ENCODE measurements at places on chromosomes 11 and 22.

- no peak for DNase-seq
These were observed 44.9 kb upstream of the FADD start for GRCh38 chr11:70158201-70158600.

- DNase-seq, result no peak
These were observed 13.7 kb downstream of the PDHX start for GRCh38 chr11:34929794-34930763.

- DNase-seq, result no peak
These were observed 1318.9 kb downstream of the LRRC4C start for GRCh38 chr11:40140560-40140959.

DNA sequence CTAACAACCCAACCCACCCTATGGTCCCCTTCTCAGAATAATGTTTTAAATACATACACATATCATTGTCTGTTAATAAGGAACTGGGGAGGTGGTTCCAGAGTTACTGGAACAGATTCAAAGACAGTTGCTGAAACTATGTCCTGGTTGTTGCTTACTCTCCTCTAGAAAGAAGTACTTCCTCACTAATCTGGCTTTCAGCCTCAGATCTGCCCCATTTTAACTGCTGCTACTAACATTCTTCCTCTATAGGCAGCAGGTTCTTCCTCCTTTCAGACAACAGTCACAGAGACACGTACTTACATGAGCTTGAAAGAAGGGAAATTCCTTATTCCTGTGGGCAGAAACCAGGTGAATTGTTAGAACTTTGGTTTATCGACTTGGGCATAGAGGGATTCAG lies 8.1 kb upstream of the NEU3 start:
- DNase-seq, result no peak

DNA sequence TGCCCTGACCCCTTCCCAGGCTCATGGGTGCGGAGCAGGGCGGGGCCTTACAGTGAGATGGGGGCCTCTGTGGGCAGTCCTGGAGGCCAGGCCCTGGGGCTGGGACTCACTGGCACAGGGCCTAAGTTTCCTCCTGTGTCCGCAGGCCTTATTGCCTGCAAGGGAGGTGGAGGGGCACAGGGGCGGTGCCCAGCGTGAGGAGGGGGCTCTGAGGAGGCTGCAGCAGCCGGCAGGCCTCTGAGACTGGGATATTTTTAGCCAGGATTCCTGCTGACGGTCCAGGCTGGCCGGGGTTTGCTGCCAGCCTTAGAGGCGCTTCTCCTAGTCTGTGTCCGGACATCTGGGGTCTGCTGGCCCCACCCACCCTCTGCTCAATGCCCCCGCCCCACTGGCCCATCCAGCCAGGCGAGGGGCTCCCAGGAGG lies 5.7 kb upstream of the RTN4R start:
- no peak for DNase-seq

- no peak for DNase-seq
These were observed 173.4 kb upstream of the TTC12 start for GRCh38 chr11:113141010-113141409.

DNA sequence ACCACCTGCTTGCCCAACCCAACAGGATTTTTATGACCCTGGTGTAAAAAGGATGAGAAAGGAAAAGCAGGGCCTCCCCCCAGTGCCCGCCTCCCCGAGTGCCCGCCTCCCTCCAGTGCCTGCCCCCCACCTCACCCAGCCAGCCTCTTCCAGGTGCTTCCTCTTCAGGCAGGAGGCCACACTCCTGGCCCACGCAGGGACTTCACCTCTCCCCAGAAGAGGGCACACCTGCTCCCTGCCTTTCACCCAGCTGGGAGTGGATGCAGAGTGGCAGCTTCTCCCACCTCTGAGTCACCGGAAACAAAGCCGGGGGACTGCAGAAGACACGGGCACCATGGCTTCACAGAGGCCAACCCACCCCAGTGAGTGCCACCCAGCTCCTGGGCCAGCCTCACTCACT lies 16.1 kb downstream of the CPT1A start:
- DNase-seq, result peak; percentile 21

- no peak for DNase-seq
These were observed 6.0 kb downstream of the CBX6 start for GRCh38 chr22:38866024-38866398.

- DNase-seq, result no peak
These were observed 48.2 kb downstream of the NECTIN1 start for GRCh38 chr11:119680541-119681360.

DNA sequence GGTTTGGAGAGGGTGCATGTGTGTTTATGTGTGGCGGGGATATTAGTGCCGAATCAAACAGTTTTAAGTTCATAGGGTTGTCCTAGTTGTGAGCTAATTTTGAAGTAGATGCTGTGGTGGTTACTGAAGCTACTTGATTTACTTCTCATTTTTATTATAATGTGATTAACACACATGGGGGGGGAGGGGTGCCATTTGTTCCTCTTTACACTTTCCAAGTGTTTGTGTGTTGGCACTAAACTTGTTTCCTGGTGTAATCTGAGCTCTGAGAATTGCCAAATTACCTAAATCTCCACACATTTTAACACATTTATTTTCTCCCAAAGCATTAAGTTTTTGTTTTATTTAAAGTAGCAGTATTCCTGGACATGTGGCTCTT lies 60.1 kb downstream of the ZNRF3 start:
- no peak for DNase-seq

DNA sequence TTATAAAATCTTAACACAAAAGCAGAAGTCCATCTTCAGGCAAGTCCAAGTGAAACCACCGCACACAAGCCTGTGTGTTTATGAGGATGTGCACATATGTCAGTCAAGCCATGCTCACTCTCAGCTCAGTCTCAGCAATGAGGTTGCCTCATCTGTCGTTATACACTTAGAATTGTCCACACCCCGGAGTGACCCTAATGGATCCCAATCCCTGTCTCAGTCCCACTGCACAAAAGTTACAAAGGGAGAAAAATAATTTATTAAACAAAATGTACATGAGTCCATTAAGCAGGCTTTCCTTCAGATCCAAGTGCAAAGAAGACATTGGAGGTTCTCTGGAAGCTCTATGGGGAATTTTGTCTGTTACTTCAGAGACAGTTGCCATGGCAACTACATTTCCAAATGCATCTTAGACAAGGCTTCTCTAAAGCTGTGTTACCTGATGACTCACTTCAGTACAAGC lies 24.4 kb downstream of the OR8B12 start:
- no peak for DNase-seq

GRCh38 chr22:44394246-44395117 lies 81.7 kb upstream of the SHISAL1 start:
- no peak for DNase-seq

- no peak for DNase-seq
These were observed 77.7 kb downstream of the PTPRJ start for GRCh38 chr11:48058064-48058463.

DNA sequence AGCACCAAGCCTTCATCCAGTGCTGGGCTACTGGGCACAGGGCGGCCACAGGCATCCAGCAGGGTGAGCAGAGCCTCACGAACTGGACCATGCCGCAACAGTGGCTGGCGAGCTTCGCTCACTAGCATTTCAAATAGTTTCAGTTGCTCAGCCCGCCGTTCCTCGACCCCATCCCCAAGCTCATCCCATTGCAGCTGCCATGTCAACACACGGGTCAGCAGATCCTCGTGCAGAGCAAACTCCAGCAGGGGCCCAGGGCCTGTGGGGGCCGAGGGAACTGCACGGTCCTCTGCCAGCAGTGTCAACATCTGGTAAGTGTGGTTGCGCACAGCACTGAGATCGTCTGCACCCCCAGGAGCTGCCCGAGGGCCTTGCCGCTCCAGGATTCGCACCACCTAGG lies 10.6 kb downstream of the FHIP1B start:
- no peak for DNase-seq

- DNase-seq, result no peak
These were observed 40.3 kb upstream of the E2F8 start for GRCh38 chr11:19281041-19281440.

DNA sequence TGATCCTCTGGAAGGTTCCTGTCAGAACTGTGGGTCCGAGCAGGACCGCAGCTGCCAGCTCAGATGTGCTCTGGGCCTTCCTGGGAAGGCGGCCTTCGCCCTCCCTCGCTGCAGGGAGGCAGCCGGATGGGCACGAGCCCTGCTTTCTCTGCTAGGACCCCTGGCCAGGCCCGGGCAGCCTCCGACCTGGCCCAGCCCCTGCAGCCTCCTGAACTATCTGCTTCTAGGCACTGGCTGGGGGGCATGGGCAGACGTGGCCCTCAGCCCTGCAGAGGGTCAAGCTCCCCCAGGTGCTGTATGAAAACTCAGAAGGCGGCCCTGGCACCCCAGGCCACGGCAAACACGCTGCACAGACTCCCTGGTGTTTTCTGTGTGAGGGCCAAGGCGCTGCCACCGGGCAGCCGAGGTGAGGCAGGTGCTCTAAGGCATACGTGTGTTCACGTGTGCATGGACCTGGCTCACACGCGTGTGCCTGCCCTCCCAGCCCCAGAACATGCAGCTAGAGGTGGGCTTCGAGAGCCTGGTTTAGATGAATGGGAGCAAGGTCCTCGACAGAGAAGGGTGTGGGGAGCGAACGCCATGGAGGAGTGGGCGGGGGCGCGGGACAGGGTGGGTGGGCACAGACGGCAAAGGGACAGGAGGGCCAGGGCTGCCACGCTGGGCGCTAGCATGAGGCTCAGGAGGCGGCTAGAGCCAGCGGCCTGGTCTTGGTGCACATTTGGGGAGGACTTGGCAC lies 4.3 kb downstream of the LRFN4 start:
- no peak for DNase-seq

- DNase-seq, result no peak
These were observed 591.2 kb downstream of the OPCML start for GRCh38 chr11:132941024-132941646.

- DNase-seq, result no peak
These were observed 21.9 kb upstream of the POLD3 start for GRCh38 chr11:74570266-74571061.

DNA sequence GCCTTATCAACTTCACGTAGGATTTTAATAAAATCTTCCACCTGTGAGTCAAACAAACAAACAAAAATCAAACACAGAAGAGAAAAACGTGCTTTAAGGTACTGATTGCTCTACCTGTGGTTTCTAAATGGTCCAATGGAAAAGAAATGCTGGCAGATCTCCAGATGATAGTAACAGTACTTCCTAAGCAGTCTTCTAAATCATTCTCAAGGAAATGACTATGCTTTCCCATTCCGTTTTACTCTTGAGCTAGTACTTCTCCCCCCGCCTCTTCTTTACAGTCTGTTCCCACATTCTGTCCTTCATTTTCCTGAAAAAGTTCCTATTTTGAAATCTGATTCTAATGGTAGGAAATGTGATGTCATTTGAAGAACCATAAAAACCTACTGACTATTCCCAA lies 25.4 kb downstream of the SAAL1 start:
- no peak for DNase-seq

DNA sequence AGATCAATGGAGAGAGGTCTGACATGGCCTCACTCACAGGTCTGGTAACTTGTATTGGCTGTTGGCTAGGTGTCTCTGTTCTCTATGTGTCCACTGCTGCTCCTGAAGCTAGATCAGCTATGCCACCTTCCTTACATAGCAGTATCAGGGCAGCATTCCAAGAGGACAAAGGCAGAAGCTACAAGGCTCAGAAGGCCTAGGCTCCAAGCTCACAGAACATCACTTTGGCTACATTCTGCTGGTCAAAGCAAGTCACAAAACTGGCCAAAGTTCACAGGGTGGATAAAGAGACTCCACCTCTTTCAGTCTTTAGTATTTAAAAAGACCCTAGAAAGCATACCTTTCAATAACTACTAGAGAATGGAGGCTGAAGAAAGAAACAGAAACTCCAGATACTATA lies 4.1 kb downstream of the SLC5A12 start:
- DNase-seq, result no peak

DNA sequence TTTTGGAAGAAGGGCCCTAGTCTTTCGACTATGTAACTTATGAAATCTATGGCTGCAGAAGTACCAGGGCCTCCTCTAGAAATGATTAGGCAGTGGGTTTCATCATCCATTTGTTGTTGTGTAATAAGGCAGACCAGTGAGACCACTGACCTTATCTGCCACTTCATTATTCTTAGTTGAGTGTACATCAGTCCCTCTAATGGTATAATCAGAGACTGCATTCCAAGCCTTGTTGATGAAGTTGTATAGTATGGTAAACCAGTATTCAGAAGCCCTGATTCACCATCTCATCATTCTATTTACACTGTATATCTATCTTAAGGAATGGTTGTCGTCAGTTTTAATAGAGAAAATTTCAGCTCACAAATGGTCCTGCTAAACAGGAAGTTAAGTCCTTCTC lies 32.2 kb upstream of the GRIA4 start:
- DNase-seq, result no peak

DNA sequence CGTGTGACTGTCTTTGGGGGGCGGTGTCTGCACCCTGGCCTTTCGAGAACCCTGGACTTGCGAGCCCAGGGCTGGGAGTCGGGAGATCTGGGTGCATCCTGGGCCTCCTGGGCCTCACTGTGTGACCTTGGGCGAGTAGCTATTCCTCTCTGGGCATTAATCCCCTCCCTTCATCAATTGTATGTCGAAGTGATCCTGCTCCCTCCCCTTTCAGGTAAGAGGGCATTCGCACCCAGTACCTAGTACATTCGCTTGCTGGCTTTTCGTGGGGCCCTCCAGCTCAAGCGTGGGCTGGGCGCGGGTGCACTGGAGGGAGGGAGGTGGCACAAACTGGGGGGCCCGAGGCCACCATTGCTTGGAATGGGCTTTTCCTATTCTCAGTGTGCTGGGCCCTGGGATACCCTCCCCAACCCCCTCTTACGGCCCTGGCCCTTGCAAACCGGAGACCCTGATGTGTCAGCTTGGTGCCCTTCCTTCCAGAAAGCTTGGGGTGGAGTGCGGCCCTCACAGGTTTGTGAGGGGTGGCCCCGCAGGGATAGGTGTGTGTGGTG lies 530 bp downstream of the USP35 start:
- DNase-seq, result no peak

DNA sequence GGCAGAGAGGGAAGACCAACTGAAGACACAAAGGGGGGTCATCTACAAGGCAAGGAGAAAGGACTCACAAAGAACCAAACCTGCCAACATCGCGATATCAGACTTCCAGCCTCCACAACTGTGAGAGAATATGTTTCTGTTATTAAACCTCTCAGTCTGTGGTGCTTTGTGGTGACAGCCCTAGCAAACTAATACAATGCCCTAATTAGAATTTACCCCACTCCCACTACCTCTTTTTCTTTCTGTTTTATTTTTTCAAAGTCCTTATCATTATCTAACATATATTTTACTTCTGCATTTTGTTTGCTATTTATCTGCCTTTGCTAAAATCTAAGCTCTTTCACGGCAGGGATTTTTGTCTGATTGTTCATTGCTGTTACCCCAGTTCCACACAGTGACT lies 2.5 kb upstream of the OR52D1 start:
- no peak for DNase-seq

GRCh38 chr11:439315-440064 lies 2.3 kb downstream of the ANO9 start:
- no peak for DNase-seq

DNA sequence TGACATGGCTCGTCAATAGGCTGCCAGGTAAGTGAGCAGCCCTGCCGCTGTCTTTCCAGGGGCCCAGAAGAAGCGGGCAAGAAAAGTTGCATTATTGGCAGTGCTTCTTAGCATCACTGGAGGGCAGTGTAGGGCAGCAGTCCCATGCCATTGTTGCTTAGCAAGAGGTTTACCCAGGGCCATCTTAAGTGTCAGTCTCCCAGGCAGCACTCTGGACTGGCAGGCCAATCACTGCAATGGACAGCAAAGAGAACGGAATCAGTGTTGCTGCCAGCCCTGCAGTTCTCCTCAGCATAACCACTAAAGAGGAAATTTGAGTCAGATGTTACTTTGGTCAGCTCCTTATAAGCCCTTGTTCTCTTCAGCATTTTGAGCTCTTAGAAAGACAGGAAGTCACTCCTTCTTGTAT lies 13.4 kb upstream of the GRK2 start:
- DNase-seq, result no peak

Data from stimulated activated CD4-positive, alpha-beta T cell treated with anti-CD3 and anti-CD28 coated beads, TNF-alpha, amount 100 ng/mL, for 1 hour (primary cell).